ENCODE measurements at places on chromosomes 12 and 14.

DNA sequence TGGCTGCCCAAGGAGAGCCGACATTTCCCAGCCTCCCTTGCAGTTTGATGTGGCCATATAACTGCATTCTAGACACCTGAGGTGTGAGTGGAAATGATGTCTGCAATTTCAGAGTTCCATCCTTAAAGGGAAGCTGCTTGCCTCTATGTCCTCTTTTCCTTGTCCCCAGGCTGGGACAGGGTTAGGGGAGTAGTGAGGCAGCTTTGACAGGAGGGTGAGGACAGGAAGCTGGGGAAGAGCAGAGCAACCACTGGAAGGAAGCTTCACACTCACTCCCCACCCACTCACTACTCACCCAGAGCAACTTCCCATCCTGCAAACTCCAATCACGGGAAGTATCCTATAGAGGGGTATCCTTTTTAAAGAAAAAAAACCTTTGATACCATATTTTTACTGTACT lies 28.9 kb upstream of the LTA4H start:
- no peak for DNase-seq

DNA sequence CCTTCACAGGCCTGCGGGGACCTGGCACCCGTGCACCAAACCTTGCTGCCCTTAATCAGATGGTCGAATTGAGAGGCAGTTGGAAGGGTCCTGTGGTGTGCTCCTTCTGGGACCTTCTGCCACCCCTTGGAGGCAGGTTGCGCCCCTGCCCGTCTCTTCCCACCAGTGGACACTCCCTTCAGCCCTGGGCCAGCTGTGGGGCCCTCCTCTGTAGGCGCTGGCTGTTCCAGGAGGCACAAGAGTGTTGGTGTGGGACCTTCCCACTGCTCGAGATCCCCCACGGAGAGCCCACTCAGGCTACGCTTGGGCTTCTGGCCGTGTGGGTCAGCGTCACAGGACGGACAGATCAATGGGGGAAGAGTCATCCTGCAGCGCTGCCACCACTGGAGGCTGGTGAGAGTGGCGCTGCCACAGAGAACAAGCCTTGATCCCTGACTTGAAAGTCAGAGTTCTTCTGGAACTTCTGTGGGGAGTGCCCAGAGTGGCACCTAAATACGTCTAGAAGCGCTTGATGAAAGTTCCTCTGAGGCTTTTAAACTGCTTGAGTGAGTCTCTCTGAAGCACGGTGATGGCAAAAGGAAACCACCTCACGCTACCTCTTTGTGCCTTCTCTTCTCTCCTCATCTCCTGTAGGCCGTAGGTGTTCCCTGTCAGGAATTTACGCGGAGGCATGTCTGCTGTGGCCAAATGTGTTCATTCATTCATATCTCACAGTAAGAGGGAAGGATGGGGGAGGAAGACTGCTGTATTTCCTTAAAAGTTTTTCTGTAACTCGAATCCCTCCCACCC lies 48.3 kb downstream of the TRAF3 start:
- DNase-seq: no peak

DNA sequence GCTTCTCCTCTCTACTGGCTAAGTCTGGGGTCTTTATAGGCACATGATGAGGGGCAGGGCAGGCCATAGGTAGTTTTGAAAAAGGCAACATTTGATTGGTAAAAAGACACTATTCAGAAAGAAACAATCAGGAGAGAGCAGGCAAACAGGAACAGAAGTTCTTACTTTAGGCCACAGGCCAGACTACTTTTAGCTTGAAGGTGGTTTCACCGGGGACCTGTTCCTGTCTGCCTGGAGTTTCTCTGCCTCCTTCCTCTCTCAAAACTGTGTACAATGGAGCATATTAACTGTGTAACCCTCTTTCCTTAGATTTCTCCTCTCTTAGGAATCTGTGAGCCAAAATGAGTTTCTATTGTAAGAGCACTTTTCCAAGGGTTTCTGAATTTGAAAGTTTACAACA lies 167.9 kb upstream of the AVPR1A start:
- DNase-seq: no peak

DNA sequence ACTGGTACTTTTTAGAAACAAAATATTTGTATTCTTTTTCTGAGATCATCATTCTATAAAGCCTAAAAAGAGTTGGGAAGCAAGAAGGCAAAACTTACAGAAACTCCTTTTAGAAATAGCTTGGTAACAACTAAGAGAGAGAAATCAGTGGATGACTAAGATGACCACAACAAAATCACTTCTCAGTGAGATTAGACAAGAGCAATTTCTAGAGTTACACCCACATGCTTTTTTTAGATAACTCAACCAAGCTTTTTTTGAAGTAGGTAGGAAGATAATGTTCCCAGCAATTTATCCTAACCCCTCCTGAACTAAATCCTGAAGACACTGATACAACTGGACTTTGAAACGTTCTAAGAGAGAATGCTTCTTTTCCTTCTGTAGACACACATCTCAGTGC lies 576.4 kb downstream of the SLC6A15 start:
- no peak for DNase-seq

GRCh38 chr12:109458771-109459208 lies 18.3 kb downstream of the KCTD10 start:
- DNase-seq: no peak

- DNase-seq: no peak
Observed at GRCh38 chr12:7092229-7092985, at the start of gene C1R. Gene C1R, minus strand, starts transcription at chr12:7092445. Its CDS starts 57 bp downstream, at chr12:7092388.

DNA sequence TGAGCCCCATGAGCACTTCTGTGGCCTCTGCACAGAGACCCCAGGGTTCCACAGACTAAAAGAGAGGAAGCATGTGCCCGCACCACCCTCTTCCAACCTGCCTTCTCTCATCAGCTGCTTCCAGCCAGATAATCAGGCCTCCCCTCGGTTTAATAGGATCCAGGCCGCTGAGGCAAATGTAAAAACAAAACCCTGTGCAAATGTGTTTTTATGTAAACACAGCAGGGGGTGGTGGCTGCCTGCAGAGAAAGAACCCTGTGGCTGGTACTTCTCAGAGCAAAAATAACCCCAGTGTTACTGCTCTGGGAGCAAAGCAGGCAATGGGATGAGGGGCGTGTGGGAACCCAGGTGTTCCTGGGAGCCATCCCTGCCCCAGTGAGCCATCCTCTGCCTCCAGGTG lies 46.2 kb downstream of the WSCD2 start:
- DNase-seq: no peak

DNA sequence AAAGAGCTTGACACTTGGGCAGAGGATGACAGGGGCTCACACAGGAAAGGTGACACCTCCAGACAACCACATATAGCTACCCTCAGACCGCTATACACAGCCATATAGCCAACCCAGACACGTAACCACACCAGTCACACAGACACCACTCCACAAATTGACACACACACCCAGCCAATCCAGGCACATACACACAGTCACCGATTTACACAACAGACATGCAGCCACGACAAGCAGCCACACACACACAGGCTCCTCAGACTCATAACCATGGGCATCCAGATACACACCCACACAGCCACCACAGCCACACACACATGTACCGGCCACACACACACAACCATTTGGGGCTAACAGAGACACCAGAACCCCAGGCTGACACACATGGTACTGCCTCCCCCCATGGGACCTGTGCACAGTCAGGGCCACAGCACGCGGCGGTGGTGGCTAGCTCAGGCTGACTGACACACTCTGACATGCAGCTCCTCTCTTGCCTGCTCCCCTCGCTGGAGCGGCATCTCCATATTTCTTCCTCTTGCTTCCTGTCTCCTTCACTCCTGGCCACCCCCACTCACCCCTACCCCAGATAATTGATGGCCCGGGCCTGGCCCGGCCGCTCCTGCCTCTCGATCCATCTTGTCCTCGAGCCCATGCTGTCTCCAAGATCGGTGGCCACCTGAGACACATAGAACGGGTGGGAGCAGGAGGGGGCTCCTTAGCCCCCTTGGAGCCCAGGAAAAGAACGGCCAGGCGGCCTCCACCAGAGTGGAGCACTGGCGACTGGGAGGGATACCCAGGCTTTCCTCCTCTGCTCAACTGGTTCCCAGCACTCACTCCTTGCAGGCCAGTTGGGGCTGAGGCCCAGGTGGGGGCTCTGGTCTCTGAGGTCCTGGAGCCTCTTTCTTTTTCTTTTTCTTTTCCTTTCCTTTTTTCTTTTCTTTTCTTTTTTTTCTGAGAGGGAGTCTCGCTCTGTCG lies 6.0 kb upstream of the SHMT2 start:
- no peak for DNase-seq

DNA sequence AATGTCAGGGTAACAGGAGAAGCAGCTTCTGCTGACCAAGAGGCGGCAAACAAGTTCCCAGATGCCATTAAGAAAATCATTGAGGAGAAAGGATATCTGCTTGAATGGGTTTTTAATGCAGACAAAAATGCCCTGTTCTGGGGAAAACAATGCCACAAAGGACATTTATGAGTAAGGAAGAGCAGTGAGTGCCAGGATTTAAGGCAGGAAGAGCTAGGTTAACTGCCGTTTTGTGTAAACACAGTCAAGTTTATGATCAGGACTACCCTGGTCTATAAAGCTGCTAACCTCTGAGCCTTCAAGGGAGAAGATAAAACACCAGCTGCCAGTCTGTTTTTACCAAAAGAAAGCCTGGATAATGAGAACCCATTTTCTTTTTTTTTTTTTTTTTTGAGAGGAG lies 8.5 kb downstream of the MAPKAPK5 start:
- DNase-seq: no peak

GRCh38 chr12:32115404-32116104 lies 8.9 kb downstream of the BICD1 start:
- DNase-seq: peak; percentile 50

DNA sequence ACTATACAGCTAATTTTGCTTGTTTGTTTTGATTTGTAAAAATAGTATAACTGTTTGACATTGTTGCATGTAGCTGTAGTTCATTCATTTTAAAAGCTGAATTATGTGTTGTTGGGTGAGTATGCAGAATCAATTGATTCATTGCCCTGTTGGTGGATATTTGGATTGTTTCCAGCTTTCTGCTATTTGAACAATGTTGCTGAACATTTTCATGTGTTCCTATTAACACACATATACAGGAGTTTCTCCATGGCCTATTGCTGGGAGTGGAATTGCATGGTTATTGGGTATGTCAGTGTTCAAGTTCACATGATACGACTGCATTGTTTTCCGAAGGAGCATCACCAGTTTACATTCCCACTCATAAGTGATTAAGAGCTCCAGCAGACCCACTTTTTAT lies 75.3 kb downstream of the SRGAP1 start:
- DNase-seq: no peak

- no peak for DNase-seq
Observed at GRCh38 chr12:89062996-89063395, 289.3 kb downstream of the DUSP6 start.

- no peak for DNase-seq
Observed at GRCh38 chr12:101200824-101201223, 9.2 kb downstream of the SLC5A8 start.

DNA sequence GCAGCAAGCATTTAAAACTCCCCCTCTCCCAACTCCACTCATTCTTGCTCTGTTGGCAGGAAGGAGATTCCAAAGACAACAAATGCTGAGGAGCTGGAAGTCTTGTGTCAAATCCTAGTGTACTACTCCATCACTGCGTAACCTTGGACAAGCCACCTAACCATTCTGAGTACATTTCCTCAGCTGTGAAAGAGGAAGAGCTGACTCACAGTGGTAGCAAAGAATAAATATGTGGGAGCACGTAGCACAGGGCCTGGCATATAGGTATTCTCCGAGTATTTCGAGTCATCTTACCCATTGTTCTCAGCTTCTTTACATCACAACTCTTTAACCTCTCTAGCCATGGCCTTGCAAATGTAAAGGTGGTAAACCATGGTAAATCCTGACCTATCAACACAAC lies 28.7 kb downstream of the EGLN3 start:
- DNase-seq: no peak

DNA sequence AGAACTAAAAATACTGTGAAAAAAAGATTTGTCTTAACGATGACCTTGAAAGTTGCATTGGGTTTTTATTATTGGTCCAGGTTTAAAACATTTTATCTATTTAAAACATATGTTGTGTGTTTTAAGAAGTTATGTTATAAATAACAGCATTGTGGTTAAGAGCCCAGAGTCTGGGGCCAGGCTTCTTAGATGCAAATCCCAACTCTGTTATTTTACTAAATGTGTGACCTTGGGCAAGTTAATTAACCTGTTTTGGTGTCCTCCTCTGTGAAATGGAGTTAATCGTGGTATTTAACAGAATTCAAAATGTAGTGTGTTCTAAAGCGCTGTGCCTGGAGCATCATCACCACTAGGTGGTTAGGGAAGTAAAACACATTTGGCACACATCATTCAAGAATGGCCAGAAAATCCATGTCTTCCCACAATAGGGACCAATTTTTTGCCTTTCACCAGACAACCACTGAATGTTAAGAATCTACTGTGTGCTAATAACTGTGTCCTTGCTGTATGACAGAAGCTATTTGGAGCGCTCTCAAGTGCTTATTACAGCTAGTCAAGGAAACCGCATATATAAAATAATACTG lies 133.3 kb downstream of the MON2 start:
- no peak for DNase-seq

GRCh38 chr12:18859400-18859799 lies 121.5 kb downstream of the CAPZA3 start:
- DNase-seq: no peak

GRCh38 chr12:73863546-73863945 lies 674.1 kb upstream of the ATXN7L3B start:
- no peak for DNase-seq

DNA sequence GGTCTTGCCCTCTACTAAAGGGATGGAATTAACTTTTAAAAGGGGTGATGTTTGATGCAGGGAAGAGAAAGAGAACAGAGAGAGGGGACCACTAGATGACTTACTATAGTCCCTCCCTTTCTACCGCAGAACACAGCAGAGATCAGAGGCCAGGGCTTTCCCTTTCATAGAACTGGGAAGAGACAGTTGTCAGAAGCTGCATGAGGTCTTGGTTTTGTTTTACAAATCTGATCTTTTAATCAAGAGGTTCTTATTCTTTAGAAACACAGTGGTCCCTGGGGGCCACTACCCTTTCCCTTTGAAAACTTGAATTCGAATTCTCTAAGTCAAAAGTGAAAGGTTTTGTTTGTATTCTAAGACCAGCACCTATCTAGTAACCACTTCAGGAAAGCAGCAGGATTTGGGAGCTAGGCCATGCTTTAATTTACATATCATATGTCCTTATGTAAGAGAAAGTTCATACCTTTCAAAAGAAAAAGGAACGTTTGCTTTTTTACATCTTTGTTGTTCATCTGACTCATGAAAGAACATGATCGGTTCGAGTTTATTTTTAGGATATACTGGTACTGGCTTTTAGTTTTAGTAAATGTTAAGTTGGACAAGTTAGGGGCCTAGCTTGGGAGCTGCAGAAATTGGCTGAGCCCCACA lies 6.3 kb downstream of the FBXL14 start:
- no peak for DNase-seq

DNA sequence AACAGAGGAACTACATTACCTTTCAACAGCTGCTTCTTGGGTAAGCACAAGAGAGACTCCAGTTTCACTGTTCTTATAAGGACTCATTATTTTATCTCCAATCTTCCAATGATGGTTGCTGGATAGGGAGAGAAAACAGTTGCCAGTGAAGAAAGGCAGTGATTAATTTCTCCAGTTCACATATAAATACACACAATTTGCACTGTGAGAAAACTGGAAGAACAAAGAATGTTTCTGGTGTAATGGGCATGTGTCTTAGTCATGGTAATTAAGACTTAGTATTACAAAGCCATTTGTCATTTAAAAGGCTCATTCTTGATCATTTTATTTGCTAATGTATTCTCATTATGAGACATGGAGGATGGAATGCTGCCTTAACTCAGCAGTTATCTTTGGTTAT lies 78.0 kb upstream of the FAR2 start:
- no peak for DNase-seq

GRCh38 chr14:83019744-83020414 lies 1486.2 kb upstream of the SEL1L start:
- no peak for DNase-seq

Measured in anterior cingulate cortex (tissue), 58 donors.